Left colon (tissue), 2 donors: ENCODE measurements at places on chromosomes 3 and 15.

DNA sequence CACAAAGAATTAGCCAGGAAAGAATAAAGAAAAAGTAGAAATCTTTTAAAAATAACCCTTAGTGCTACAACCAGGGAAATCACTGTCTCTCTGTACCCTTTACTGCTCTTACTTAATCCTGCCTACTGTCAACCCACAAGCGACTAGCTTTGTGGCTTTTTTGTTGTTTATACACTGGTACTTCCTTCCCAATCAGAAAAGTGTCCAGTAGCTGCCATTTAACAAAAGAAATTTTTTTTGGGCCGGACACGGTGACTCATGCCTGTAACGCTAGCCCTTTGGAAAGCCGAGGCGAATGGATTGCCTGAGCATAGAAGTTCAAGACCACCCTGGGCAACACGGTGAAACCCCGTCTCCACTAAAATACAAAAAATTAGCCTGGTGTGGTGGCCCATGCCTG is 13.8 kb upstream of the FAM219B start:
- DNase-seq: no peak

DNA sequence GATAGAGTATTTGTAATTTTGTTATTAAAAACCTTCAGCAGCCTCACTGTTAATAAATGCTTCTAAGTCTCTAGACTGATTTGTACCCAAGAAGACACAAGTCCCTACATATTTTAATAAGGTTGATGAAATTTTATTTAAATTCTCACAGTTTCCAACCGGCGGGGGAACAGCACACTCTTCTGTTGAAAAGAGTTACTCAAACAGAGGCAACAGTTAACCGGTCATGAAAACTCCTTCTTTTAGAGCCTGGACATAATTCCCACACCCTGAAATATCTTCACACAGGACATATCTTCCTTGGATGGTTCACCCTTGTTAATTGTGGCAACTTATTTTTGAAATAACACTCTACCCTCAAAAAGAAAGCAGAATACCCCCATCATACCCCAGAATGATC is 278.8 kb downstream of the FOXP1 start:
- no peak for DNase-seq

GRCh38 chr3:21054064-21054463 is 696.9 kb downstream of the ZNF385D start:
- DNase-seq: no peak

DNA sequence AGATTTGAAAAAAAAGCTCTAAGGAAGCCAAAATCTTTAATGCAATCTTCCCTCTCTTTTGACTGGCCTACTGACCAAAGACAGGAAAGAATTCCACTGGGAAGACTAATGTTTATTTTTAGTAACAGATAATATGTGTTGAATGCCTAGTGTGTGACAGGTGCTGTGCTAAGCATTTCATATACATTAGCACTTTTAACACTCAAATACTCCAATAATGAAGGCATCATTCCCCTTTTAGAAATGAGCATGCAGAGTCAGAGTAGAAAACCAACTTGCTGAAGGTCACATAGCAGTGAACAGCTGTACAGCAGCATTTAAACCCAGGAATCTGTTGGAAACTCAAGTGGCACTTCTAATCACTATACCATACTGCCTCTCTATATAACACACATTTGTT is 170.6 kb downstream of the MINAR1 start:
- no peak for DNase-seq

- DNase-seq: no peak
These were observed 54.0 kb downstream of the KCNAB1 start for GRCh38 chr3:156174229-156174847.

GRCh38 chr15:39556461-39556860 is 24.4 kb upstream of the THBS1 start:
- DNase-seq: no peak

DNA sequence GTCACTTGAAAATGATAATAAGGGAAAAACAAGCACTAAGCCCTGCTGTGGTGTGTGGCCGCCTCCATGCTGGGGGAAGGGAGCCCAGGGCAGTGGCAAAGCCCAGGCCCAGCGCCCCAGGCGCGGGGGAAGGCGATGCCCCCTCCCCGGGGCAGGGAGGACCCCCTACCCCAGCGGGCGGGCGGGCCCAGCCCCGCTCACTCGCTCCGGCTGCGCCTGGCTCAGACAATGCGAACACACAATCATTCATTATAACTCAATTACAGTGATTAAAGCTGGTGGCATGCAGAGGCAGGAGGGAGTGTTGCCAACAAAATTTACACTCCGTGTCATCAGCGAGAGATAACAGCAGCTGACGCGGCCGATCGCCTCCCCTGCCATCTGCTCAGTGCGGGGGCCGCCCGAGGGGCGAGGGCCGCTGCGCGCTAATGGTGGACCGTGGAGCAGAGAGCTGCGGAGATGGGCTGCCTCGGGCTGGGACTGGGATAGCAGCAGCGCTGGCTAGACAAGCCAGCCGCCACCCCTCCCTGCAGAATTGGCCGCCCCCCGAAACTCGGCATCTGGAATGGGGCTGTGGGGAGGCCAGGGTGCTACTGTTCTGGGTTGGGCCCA is 64.1 kb downstream of the TLE3 start:
- DNase-seq: no peak

DNA sequence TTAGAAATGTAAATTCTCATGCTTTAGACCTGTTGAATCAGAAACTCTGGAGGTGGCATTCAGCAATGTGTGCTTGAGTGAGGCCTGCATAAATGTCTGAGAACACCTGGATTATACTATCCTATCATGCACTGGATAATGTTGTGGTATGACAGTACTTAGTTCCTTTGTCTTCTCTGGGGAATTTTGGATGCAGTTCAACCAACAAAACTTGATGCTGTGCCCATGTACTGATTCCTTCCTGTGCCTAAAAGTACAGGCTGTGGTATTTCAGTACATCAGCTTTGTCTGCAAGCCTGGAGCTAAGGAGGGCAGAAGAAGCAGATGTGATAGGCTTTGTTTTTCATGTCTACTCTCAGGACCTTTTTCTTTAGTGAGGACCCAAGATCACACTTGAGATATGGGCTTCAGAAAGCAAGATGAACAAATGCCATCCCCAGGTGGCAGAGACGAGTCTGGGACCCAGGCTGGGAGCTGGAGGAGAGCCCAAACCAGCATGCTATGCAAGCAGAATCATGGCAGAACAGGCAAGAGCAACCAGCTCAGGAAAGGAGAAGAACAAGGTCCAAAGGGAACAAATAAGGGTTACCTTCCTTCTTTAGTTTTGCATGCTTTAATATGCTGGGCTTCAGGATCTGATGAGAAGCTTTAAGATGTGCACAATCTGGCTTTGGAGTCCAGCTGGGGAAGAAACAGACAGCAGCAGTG is 124.7 kb downstream of the MYRIP start:
- no peak for DNase-seq

DNA sequence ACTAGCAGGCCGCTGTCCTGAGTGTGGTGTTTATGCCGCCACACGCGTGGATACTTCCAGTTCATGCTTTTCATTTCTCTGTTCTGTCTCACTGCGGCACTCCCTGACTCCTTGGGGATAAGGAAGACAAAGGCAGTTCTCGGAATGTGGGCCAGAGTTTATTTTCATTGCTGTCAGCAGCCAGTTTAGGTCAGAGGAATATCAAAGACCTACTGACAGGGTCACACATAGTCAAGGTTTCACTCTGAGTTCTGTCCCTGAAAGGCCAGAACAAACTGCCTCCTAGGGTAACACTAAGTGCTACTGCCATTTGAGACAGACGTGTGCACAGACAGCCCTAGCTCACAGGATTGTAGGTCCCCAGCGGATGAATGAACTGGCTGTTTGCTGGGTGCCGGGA is 27.3 kb upstream of the SPTBN5 start:
- no peak for DNase-seq

- peak; percentile 86 for DNase-seq
These were observed 40.4 kb downstream of the WHAMM start for GRCh38 chr15:82849556-82850512.

DNA sequence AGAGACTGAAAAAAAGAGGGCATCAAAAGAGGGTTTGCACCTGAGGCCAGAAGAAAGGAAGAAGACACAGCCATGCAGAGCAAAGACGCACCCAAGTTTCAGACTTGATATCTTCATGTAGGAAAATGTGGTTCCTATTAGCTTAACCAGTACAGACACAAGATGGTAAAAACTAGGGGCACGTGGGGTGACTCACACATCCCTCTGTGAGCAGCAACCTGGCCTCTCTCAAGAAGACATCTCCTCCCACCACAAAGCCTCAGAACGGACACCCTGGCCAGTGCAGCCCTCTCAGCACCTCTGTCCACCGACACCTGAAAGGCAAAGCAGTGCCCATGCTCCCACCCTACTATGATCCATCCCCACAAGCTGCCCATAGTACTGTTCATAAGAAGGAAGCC is 33.3 kb downstream of the GLB1 start:
- DNase-seq: no peak

- peak; percentile 18 for DNase-seq
These were observed 17.3 kb downstream of the FGD5 start for GRCh38 chr3:14836049-14836468.

DNA sequence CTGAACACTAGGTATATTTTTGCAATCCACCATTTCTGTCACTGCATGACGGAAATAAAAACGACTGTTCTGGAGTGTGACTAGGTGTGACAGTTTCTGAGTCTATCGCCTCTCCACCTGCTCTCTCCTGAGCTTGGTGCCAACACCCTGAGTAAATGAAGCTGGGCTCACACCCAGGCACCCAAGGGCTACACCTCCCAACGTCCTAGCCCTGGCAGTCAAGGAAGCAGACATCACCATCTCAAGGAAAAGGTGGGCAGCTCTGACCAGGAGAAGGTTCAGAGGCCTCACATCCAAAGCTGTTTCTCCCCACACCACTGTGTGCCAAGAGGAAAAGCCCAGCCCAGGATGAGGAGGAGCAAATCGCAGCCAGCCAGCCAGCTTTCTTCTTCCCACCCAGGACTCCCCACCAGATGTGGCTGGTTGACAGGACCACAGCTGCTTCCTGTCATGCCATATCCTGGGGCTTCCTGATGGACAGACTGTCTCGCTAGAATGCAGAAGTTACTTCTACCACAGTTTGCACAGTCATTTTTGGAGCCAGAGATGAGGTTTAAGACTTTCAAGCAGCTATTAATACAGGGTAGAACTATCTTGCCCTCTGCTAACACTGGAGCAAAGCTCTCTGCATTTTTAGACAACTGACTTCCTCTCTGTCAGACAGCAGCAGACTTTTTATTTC is 3.3 kb downstream of the SCAMP2 start:
- peak; percentile 87 for DNase-seq

DNA sequence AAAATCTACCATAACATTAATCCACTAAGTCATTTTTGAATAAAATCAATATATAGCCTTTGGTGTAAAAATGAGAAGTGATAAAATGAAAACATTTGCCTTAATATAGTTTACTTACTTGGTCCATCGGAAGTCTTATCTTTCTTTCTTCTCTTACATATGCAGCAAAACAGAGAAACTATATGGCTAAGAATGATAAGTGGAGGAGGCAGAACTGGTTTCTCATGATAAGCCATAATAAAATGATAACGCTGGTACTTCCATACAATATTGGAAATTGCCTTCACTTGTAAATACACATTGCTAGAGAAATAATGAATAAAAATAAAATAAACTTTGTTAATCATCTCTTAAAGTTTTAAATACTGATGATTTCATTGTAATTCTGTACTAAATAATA is 47.8 kb upstream of the USP50 start:
- no peak for DNase-seq

GRCh38 chr15:69303337-69304181 is 4.8 kb downstream of the PAQR5 start:
- DNase-seq: no peak

GRCh38 chr3:69547461-69547880 is 161.6 kb upstream of the FRMD4B start:
- no peak for DNase-seq

- no peak for DNase-seq
These were observed 1.4 kb downstream of the PLEKHO2 start for GRCh38 chr15:64842986-64843561.

GRCh38 chr15:69524296-69524695 is 71.7 kb downstream of the RPLP1 start:
- peak; percentile 37 for DNase-seq

DNA sequence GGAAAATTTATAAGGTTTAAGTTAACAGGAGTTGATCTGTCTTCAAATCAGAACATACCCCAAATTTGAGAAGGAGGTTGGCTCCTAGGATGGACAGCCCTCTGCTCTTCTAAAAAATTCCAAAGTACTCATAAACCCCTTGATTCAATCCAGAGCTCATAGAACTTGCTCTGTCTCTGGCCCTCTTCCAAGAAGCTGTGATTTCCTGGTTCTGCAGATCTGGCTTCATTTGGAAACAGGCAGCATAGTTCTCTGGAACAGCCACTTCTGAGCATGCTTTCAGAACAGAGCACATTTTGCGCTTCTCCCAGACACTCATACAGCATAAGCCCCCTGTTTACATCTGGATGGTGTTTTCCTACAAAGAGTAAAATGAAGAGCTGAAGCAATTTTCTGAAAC is 96.7 kb downstream of the KBTBD8 start:
- DNase-seq: no peak

GRCh38 chr15:42849836-42850235 is 70.7 kb downstream of the TTBK2 start:
- no peak for DNase-seq

DNA sequence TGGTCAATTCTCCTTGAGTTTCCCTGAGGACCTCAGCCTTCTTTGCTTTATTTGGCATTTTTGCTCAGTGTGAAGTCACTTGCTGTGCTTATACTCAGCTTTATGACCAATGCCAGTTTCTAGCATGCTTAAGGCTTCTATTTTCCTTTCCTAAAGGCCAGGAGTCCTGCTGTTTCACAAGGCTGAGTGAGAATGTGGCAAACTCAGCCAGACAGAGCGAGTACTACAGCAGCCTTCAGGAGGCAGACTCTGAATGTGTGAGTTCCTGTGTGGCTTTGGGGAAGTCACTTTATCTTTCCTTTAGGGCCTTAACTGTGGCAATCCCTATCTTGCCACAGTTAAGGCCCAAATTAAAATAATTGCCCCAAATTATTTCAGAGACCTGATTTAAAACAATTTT is 213.2 kb upstream of the MRPL3 start:
- no peak for DNase-seq

- peak; percentile 39 for DNase-seq
These were observed 13.0 kb upstream of the TSEN2 start for GRCh38 chr3:12471241-12471640.

DNA sequence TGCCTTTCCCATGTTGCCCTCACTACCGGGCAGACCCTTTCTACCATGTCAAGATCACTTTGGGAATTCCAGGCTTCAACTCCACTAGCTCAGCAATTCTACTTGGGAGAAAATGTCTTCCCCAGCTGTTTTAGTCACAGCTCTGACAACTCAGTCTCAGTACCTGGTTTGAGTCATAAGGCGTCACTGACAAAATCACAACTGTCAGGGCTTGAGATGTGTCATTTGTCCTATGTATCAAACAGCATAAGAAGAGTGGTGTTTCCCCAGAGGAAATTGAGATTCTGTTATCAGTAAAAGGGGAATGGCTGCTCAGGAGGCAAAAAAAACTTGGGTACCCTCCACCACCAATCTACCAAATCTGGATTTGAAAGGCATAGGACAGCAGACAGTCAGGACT is 594.9 kb upstream of the SUCLG2 start:
- no peak for DNase-seq

DNA sequence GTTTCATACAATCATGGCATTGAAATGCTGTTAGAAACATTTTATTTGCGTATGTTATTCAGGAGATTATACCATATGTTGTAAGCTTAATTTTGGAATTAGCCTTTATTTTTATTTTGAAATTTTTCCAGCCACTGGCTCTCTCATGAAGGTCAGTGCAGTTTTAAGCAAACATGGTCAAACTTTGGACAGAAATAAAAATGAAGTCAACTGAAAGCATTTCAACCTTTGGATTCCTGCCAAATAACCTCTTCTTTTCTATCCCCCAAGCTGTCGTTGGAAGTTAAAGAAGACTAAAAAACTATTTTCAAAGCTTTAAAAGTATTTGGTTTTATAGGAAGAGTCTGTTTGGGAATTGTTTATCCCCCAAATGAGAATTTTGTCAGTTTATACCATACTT is 846.6 kb downstream of the MCTP2 start:
- DNase-seq: no peak
